Activated CD4-positive, CD25-positive, alpha-beta regulatory T cell treated with anti-CD3 and anti-CD28 coated beads, Interleukin-2, amount 50 U/mL, for 24 hours (primary cell): ENCODE measurements at places on chromosomes 2 and 18.

DNA sequence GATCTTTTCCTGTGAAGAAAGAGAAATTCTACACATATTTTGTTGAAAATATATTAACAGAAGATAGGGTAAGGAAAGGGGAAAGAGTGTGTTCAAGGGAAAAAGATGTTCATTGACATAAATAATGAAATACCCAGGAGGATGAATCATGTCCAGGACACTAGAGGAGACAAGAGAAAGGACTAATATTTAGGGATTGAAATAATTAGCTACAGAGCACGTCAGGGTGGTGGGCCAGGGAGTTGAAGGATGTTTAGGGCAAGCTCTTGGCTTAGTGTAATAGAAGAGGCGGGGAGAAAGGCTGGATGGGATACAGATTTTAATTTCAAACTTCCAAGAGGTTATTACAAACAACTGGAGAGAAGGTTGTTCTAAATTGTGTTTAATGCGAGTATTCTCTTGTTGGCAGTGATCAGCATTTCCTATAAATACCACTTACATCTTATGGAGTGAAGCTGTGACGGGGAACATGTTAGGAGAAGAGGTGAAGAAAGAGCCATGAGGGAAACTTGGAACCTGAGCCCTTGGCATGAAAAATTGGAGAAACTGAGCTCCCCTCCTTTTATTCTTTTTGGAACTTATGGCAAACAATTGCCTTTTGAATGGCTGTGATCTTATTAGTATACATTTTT is 36.6 kb upstream of the CETN1 start:
- no peak for ATAC-seq

DNA sequence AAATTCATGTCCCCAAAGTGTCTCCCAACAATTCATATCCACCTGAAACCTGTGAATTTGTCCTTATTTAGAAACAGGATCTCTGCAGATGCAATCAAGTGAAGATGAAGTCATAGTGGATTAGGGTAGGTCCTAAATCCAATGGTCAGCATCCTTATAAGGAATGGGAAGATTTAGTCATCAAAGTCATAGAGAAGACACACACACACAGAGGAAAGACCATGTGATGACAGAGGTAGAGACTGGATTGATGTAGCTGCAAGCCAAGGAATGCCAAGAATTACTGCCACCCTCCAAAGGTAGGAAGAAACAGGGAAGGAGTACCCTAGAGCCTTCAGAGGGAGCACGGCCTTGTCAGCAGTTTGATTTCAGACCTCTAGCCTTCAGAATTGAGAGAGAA is 17.7 kb downstream of the ADD2 start:
- ATAC-seq = no peak

- ATAC-seq = no peak
Observed at GRCh38 chr2:235858881-235859280, 309.3 kb downstream of the GBX2 start.

DNA sequence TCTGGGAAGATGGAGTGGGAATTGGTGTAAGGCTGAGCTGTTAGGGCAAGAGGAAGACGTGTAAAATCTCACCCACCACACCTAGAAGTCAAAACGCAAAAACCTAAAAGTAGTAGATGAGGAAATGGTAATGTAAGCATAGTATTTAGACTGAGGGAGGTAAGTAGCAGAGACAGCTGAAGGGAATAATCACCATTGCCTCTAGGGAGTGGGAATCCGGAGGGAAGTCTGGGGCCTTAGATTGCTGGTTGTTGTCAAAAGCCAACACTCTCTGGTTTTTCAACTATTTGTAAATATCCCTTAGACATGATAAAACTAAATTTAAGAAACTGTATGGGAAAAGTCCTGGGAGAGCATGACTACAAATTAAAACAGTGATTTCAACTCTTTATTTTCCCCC is 28.7 kb upstream of the MYCN start:
- no peak for ATAC-seq

GRCh38 chr2:36445185-36445866 is 89.7 kb downstream of the CRIM1 start:
- no peak for ATAC-seq

- ATAC-seq = no peak
Observed at GRCh38 chr2:197613509-197613987, 61.8 kb downstream of the RFTN2 start.
